CD8-positive, alpha-beta memory T cell (primary cell): ENCODE measurements at places on chromosomes 5 and 9. TPM values are rescaled to one million over a fixed set of nuclear protein-coding genes. Genes with fewer than 3 reads are reported as not detected.
A peak's percentile ranks its signal among the peaks of the same experiment; 100 is the strongest.

The ADAMTS19 gene
- not detected for total RNA-seq

The APC gene
- total RNA-seq, result 23.1 TPM

The SLC46A2 gene
- not detected for total RNA-seq

The AQP7 gene
- not detected for total RNA-seq

The UNC13B gene
- 3.5 TPM for total RNA-seq

The SLC36A3 gene
- not detected for total RNA-seq

The AK8 gene
- total RNA-seq, result not detected

The GNPDA1 gene
- 62.4 TPM for total RNA-seq

The FLT4 gene
- 6.0 TPM for total RNA-seq

The PLPP7 gene
- total RNA-seq, result not detected

GRCh38 chr5:134964359-134965270 is 3.1 kb upstream of the CATSPER3 start:
- DNase-seq, result no peak

DNA sequence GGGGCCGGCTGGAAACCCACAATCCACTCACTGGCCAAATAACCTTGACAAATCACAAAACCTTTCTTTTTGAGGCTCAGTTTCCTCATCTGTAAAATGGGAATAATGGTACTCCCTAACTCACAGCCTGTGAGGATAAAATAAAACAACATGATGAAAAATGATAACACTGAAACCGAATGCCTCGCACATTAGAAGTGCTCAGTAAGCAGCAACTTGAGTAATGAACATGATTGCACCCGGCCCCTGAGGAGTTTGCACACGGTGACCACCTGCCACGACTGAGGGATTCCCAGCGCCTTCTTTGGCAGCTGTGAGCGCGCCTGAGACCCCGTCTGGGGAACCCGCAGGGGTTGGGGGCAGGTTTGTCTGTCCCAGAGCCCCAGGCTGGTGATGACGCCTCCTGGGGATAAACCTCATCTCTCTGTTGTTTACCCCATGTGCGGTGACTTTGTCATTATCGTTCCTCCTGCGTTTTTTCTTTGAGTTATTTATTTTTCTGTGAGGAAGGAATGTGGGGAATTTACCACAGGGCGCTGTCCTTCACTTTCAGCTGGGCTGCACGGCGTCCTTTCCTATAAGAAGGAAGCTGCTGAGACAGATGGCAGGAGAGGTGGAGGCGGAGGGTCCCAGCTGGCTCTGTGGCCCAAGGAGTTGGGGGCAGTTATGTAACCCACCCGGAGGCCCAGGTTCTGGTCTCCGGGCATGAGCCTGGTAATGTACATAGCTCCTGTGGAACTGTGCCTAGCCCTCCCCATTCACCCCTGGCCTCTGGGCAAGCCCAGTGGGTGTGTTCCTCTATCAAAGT is 3.0 kb upstream of the SYNPO start:
- no peak for DNase-seq

GRCh38 chr5:57035955-57036354 is 84.0 kb upstream of the MIER3 start:
- DNase-seq, result no peak

DNA sequence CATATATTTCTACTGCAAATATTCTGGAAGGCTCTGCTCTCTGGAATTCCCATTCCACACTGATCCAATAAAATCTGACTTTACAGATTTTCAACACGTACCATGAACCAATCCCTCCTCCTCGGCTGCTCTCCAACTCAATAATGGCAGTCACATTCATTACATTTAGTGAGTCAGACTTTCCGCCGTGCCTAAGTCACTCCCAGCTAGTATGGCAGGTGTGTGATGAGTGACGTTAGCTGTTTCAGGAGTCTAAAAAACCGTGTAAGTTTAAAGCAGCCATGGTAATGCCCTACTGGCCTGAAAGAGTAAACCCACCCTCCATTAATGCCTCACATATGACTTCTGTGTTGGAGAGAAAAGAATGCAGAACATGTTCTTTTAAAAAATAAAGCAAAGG is 3.3 kb downstream of the FBN2 start:
- DNase-seq, result no peak

DNA sequence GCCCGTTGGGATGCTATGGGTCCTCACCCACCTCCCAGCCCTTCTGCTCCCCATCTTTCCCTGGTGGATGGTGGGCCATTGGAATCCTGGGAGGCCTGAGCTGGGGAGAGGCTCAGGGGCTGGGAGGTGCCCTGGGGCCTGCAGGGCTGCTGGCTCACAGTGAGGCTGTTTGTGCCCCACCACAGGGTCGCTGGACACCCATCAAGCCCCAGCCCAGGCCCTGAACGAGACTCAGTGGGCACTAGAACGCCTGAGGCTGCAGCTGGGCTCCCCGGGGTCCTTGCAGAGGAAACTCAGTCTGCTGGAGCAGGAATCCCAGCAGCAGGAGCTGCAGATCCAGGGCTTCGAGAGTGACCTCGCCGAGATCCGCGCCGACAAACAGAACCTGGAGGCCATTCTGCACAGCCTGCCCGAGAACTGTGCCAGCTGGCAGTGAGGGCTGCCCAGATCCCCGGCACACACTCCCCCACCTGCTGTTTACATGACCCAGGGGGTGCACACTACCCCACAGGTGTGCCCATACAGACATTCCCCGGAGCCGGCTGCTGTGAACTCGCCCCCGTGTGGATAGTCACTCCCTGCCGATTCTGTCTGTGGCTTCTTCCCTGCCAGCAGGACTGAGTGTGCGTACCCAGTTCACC is 4.9 kb upstream of the AIF1L start:
- DNase-seq, result no peak

GRCh38 chr9:97398999-97399758 is 12.7 kb upstream of the TDRD7 start:
- DNase-seq, result peak; percentile 57

DNA sequence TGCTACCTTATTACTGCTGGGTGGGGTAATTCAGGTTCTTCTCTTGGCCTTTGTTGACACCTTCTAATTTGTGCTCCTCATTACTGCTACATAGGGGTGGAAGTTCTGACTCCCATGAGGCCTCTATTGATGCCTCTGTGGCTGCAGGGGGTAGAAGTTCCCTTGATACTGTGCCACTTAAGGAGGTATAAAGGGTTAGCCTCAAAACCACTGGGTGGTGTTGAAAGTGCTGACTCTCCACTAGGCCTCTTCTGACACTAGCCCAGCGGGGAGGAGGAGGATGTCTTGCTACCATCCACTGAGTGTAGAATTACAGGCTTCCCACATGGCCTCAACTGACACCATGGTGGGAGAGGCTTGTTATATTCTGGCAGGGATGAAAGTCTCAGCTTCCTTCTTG is 36.7 kb upstream of the CCDC112 start:
- no peak for DNase-seq

DNA sequence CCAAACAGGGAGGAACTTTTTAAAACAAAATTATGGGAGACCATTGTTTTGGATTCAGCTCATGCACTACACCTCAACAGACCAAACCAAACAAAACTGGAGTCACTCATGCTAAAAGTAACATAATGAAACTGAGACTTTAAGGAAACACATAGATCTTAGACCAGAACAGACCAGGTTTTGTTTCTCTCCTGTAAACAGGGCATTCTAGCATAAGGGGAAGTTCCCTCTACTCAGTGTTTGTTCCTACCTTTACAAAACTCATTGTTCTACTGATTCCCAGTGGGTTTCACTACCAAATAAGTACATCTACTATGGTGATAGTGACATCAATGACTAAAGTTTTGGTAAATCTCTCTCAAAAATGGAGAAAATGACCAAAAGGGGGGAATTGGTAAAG is 1103.6 kb upstream of the EDIL3 start:
- no peak for DNase-seq

GRCh38 chr9:90814355-90814754 is 12.7 kb downstream of the SYK start:
- no peak for DNase-seq

DNA sequence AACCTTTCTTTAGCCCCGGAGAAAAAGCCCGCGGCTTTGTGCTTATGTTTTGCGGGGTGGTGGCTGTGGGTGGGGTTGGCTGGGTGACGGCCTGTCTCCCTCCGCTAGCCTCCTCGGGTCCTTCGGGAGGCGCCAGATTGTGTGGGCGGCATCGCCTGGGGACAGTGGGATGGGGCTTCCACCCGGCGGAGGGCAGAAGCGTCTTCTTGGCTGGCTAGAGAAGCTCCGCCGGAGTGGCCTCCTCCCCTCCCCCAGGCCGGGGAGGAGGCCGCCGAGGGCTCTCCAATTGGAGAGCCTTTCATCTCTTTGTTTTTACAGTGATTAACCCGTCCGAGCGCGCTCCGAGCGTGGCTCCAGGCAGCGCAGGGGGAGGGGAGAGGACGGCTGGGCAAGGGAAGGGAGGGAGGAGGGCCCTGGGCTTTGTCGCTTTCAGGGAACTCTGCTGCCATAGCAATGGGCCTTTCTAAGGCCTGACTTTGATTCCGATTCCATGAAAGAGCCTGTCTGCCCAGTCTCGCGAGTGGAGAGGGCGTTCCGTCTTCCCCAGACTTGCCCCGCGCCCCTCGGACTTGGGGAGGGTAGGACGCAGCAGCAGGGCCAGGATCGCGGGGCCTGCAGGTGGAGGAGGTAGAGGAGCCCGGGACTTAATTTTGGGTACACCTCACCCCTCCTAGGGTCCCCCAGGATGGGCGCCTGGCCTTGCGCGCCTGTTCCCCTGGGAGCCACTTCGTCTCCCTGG is 36.7 kb upstream of the TIFAB start:
- no peak for DNase-seq

GRCh38 chr5:57277085-57277484 is 103.2 kb downstream of the GPBP1 start:
- no peak for DNase-seq

DNA sequence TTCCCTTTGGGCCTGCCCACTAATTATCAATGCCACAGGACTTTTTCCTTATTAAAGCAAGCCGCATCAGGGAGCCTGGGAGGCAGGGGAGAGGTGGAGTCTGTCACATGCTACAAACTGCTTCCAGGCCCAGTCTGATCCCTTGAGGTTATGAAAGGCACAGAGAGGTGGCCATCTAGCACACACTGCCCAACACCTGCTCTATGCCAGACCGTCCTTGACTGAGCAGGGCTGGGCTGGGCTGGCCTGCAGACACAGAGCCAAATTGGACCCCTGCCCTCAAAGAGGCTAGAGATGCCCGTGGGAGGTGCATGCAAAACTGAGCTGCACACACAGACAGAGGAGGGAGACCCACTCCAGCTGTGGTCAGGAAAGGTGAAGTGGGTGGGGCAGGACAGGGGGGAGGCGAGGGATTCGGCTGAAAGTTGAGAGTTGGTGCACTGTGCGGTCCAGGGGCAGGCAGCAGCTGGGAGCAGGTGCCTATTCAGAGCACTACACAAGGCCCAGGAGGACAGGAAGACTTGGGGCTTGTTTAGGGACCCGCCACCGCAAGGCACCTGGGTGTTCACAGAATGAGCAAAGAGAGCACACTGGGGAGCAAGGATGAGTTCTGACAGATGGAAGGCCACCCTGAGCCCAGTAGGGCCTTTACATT is 36.4 kb upstream of the TCF7 start:
- DNase-seq, result no peak

DNA sequence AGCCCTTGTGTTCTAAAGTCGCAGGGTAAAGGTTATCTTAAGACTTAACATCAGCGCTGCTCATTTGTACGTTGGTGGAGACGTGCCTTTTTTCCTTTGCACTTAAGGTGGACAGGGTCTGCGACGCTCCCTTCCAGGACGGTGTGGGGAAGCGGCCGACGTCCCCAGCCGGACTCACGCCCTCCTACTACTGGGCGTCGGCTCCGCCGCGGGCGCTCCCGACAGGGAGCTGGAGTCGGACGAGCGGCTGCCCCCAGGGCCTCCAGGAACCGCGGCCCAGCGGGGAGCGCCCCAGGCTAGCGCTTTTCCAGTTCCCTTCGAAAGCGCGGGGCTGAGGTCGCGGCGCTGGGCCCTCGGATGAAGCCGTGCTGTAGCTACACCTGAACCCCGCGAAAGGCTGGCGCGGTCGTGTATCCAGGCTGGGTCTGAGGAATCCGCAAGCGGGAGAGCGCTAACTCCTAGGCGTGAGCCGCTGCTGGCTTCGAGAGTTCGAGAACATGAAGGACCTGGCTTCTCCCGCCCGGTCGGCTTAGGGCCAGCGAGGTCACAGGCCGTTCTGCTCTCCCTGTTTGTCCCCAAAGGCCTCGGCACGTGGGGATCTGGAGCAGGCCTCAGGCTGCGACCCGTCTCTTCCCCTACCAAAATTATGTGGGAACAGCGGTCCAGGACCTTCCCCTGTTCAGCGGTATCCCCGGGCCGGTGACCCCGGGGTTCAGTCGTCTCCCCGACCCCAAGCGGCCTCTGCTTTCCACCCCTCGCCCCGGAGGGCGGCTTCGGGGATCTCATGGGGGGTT is 3.8 kb upstream of the DMRT3 start:
- DNase-seq, result no peak

DNA sequence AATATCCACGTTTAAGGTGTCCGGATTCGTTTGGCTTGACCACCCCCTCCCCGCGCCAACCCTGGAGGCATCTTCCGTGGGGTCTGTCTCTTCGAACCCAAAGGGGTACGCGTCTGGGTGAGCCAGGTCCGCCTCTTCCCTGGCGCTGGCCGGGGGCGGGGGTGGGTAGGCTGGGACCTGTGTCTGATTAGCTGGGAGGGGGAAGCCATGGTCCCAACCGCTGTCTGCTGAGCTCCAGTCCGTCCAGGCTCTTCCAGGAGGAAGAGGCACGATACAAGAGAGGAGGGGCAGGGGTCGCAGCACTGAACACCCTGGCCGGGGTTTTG is at the start of gene LVRN:
LVRN (plus strand) TSS at position 237 of the 326 bp plus-strand sequence. CDS start 143 bp downstream, outside the sequence.
- DNase-seq, result no peak

- no peak for DNase-seq
Observed at GRCh38 chr5:32076699-32077695, 97.1 kb downstream of the GOLPH3 start.

DNA sequence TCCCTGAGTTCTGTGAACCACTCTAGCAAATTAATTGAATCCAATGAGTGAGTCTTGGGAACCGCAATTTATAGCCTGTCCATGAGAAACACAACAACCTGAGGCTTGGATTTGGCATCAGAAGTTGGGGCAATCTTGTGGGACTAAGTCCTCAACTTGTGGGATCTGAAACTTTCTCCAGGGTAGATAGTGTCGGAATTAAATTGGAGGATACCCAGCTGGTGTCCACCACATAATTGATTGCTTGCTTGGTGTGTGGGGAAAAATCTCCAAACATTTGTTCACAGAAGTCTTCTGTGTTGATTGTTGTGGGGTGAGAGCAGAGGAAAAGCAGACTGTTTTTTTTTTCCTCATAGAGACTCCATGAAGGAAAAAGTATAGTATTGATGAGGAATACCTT is 320.6 kb upstream of the MEF2C start:
- no peak for DNase-seq

DNA sequence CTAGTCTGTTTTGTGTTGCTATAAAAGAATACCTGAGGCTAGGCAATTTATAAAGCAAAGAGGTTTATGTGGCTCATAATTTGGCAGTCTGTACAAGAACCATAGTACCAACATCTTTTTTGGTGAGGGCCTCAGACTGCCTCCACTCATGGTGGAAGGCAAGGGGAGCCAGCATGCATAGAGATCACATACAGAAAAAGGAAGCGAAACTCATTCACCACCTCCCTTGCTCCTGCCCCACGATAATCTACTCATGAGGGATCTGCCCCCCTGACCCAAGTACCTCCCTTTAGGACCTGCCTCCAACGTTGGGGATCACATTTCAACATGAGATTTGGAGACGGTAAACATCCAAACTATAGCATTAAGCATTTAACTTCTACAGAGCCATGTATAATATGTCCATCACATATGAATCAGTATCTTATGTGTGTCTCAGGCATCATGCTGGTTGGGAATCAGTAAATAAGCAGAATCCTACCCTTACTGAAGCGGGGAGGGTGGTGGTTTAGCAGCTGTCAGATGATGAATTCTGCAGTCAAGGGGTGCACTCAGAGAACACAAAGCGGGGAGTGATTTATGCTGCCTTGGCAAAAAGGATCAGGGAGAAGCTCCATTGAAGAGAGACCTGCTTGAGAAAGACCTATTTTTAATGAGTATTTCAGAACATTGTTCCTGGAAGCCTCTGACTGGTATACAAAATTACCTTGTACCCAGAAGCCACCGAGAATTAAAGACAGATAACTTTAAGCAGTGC is 34.8 kb downstream of the HMGXB3 start:
- no peak for DNase-seq
